Nucleus accumbens (tissue), 56 donors: ENCODE measurements at places on chromosomes 6 and 20.

GRCh38 chr6:162211777-162212176, 515.8 kb downstream of the PRKN start:
- DNase-seq = no peak

DNA sequence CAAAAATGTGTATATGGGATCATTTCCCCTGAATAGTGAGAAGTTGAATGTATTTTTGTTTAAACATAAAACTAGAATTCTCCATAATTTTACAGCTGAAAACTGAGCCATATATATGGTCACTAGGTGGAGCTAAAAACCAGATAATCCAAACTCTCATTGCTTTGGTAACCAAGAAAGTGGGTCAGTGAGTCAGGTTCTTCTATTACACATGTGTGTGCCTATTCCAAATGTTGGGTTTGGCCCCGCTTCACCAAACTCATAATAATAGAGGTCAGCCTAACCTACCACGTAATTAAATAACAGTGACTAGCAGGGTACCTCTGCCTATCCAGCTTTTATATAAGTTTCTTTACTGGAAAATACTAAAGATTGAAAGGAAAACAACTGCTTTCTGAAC, 19.3 kb upstream of the RNGTT start:
- DNase-seq = peak; percentile 13

GRCh38 chr6:143679041-143679440, 1.3 kb downstream of the PHACTR2 start:
- no peak for DNase-seq

- DNase-seq = no peak
Measured at GRCh38 chr6:92109956-92110355, 1309.4 kb downstream of the EPHA7 start.

DNA sequence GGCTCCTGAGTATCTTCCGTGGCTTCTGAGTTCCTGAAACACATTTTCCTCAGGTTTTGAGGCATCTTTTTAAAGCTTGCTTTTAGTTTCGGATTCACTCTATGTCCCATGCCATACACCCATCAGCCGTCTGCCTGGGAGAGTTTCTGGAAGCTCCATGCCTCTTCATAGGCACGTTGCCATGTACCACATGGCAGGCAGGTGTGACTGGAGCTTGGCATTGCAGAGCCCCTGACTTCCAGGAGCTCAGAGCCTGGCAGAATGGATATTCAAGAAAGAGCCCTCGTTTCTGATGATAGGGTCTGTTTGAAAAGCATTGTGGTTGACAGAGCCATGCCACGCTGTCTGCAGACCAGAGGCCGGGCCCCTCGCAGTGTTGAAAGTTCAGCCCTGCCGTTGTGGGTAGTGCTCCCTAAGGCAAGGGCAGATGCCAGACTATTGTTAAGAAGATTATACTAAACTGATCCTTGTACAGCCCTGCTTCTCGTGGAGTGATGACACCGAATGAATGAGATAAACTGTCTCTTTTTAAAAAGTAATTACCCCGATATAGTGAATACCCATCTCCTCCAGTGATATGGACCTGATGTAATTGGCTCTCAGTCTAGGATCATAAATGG, 100.0 kb downstream of the RPP40 start:
- DNase-seq = no peak

DNA sequence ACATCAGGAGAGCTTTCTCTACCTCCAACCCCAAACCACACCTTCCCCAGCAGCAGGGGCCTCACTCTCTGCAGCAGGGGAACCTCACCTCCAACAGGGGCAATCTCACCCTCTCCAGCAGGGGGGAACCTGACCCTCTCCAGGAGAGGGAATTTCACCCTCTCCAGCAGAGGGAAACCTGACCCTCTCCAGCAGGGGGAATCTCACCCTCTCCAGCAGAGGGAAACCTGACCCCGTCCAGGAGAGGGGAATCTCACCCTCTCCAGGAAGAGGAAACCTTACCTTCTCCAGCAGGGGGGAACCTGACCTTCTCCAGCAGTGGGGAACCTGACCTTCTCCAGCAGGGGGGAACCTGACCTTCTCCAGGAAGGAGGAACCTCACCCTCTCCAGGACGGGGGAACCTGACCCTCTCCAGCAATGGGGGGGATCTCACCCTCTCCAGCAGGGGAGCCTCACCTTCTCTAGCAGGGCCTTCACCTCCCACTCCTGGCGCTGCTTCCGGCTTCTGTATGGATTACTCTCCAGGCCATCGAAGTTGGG, 3.1 kb downstream of the B3GALT4 start:
- no peak for DNase-seq

DNA sequence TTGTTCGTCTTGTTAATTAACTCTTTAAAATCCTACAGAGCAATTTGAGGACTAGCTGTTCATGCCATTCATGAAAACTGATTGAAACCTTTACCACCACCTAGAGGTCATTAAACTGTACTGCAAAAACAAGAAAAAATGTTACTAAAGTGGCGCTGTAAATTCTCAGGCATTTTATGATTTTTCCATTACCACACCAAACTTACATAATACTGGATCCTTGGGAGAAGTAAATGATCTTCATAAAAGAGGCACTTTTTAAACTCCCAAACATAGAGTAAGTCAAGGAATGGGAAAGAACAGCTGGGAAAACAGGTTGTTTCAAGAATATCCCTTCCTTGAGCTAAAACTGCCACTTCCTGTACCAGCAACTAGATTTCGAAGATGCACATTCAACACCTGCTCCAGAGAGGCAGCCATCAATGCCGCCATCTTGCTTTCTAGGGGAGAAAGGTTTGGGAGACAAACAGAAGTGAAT, 54.3 kb downstream of the MYLIP start:
- no peak for DNase-seq

- no peak for DNase-seq
Measured at GRCh38 chr6:80939898-80940297, 812.6 kb downstream of the TENT5A start.

- DNase-seq = no peak
Measured at GRCh38 chr6:42210551-42210950, 7.1 kb downstream of the MRPS10 start.

GRCh38 chr6:21496706-21497105, 96.8 kb upstream of the SOX4 start:
- no peak for DNase-seq

DNA sequence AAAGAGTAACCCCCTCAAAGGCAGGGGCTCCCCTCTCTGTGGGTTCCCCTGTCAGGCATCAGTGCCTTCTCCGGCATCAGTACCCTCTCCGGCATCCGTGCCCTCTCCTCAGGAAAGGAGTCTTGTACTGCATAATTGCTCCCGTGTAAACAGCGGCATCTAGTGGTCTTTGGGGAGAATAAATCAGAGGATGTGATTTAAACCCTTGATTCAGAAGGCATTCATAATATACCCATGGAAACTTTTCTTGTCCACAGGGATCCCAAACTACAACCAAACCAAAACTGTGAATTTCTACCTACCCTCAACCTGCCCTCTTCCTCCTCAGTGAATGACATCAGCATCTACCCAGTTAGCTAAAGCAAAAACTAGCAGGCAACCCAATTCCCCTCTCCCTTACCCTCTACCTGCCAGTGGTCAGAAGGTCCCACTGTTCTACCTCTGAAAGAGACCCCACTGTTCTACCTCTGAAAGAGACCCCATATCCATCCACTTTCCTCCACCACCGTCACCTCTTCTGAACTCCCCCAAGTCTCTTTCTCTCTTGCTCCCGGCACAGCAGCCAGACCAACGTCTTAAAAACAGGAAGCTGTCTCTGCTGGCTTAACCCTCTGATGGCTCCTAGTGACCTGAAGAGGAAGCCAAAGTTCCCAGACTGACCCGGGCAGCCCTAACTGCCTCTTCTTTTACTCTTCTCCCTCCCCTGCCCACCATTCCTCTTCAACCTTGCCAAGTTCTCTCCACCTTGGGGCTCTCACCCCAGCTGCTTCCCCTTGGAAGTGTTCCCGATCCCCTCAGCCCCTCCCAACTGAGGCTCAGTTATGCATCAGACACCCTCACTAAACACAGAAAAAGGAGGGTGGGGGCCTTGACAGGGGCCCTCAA, 27.2 kb downstream of the UBE2V1 start:
- peak; percentile 23 for DNase-seq

DNA sequence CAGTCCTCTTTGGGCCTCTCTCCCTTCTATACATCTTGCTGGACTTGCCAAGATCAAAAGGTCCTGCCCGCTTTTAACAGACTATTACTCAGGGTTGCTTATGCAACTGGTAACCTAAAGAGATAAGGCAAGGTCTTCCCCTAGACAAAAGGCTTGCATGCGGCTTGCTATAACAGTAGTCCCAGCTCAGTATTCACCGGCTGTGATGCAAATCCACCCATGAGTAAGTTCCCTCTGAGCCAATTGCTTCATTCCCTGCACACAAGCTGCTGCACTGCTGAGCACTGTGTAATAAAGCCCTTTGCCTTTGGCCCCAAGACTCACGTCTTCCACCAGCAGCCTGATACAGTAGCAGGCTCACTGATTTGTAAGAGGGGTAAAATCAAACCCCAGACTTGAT, 363.8 kb downstream of the PRKN start:
- no peak for DNase-seq

- DNase-seq = peak; percentile 55
Measured at GRCh38 chr20:50027611-50028105, 44.9 kb downstream of the SNAI1 start.

- DNase-seq = peak; percentile 89
Measured at GRCh38 chr6:108557494-108558371, 3.0 kb upstream of the FOXO3 start.

- DNase-seq = no peak
Measured at GRCh38 chr20:10342152-10342551, 91.9 kb downstream of the MKKS start.

DNA sequence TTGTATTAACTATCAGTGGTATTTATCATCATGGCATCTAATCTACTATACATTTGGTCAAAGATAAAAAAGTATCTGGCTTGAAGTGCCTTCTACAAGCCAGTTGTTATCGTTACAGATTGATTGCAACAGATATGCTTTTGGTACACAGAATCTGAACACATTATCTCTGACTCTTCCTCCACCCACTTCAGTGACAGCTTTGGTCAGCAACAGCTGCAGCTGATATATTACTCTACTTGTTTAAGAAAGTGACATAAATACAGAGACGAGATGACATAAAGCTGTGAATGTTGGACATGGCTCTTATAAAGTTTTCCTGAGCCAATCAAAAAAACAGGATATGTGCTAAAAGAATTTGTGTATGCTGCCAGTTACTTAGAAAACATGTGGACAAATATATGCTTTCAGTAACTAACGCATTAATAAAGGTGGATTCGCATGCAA, 77.6 kb downstream of the HIVEP2 start:
- no peak for DNase-seq

DNA sequence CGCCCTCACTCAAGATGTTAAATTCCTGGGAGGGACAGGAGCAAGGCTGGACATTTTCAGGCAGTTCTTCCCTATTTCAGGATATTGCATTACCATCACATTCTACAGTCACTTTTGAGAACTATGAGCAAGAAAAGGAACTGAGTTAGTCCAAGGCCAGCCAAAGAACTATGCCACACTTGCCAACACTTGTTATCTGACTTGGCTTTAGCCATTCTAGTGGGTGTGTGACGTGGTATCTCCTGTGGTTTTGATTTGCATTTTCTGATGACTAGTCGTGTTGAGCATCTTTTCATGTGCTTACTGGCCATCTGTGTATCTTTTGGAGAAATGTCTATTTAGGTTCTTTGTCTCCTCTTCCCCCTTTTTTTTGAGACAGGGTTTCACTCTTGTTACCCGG, 12.0 kb downstream of the XRN2 start:
- no peak for DNase-seq

DNA sequence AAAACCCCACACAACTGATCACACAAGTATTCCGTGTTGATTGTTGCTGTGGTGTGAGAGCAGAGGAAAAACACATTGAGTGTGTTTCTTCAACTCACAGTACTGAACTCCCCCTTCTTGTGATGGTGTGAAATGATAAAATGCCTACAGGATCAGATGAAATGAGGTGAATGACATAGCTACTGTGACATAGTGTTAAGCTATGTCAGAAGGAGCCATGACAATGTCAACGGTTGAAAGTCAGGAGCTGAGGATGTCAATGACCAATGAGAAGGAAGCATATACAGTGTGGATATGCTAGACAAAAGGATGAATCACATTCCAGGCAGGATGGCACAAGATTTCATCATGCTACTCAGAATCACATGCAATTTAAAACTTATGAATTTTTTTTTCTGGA, 38.8 kb downstream of the WASF1 start:
- no peak for DNase-seq

DNA sequence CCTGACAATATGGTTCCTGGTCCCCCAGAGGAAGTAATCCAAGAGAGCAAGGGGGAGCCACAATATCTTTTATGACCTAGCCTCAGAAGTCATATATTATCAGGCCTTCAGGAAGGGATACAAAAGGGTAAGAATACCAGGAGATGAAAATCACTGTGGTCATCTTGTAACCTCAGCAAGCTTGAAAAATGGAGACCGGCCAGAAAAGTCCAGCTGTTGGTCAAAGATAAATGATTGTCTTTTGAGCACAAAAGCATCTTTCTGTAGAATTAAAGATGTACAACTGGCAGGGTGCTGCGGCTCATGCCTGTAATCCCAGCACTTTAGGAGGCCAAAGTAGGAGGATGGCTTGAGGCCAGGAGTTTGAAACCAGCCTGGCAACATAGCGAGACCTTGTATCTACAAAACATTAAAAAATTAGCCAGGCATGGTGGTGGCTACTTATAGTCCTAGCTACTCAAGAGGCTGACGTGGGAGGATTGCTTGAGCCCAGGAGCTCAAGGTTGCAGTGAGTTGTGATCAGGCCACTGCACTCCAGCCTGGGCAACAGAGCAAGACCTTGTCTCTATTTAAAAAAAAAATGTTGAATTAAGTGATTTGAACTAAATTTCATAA, 118.0 kb upstream of the MARCKS start:
- no peak for DNase-seq

DNA sequence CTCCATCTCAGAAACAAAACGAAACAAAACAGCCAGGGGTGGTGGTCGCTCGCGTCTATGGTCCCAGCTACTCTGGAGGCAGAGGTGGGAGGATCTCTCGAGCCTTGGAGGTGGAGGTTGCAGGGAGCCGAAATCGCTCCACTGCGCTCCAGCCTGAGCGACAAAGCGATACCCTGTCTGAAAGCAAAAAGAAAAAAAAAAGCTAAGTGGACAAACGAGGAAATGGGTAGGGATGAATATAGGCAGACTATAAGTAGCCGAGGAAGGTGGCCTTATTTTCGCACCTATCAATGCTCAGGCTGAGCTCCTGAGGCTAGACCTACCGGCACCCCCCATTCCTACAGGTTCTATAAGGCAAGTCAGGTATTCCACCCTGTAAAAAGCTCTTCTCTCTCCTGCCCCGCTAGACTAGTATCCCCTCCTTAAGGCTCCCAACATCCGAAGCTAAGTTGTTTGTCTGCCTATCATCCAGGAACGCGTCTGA, 650 bp upstream of the CASP8AP2 start:
- DNase-seq = no peak

GRCh38 chr6:129946439-129947140, 71.8 kb upstream of the L3MBTL3 start:
- DNase-seq = no peak

GRCh38 chr20:46563170-46563859, 12.9 kb upstream of the OCSTAMP start:
- no peak for DNase-seq
